ENCODE measurements at places on chromosomes 3 and 15.

- no peak for DNase-seq
Observed at GRCh38 chr3:72265256-72266015, 480.5 kb upstream of the PROK2 start.

GRCh38 chr15:70411143-70411863 lies 313.6 kb upstream of the TLE3 start:
- DNase-seq, result no peak

GRCh38 chr3:49158792-49159191 lies 7.3 kb downstream of the CCDC71 start:
- no peak for DNase-seq

GRCh38 chr3:157082305-157082982 lies 77.5 kb downstream of the CCNL1 start:
- no peak for DNase-seq

DNA sequence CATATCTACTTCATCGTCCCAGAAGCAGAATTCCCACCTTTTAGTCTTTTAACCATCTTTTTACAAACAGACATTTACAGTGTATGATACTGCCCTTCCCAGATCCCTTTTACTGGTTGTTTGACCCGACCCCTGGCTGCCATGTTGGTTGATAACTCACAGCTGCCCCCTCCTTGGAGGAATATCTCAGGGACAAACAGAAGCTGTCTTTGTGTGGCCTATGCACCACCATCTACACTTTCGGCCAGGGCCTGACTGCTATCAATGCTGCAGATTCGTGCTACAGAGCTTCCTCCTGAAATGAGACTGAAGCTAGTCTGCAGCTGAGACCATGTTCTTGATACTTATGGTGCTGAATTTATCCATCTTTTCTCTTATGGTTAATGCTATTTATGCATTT lies 6.6 kb upstream of the POLQ start:
- no peak for DNase-seq

DNA sequence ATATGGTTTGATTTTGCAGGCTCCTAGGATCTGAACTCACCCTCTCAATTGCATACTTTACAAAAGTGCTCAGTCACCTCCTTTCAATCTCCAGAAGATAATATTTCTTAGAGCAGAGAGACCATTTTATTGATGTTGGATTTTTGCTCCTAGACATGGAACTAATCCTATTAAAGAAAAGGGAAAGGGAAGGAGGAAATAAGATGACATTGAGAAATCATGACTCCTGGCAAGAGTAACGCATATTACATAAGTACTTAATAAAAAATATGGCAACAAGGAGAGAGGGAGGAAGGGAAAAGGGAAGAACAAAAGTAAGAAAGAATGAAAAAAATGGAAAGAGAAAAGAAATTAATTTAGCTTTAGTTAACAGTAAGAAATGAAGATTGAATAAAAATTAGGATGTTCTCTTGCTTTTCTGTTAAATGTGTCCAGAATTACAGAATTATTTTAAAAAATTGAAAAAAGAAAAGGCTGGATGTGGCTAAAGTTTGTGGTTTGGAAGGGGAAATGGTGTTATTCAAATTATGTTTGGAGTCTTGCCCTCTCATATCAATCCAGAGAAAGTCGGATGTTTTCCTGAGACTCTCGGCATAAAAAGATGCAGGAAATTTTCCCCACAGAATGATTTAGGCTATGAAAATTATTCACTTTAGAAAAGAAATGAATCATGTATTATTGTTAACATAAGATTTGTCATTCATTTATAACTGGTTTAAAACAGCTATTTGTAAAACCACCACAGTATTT lies 474.0 kb downstream of the FGF12 start:
- DNase-seq, result no peak

DNA sequence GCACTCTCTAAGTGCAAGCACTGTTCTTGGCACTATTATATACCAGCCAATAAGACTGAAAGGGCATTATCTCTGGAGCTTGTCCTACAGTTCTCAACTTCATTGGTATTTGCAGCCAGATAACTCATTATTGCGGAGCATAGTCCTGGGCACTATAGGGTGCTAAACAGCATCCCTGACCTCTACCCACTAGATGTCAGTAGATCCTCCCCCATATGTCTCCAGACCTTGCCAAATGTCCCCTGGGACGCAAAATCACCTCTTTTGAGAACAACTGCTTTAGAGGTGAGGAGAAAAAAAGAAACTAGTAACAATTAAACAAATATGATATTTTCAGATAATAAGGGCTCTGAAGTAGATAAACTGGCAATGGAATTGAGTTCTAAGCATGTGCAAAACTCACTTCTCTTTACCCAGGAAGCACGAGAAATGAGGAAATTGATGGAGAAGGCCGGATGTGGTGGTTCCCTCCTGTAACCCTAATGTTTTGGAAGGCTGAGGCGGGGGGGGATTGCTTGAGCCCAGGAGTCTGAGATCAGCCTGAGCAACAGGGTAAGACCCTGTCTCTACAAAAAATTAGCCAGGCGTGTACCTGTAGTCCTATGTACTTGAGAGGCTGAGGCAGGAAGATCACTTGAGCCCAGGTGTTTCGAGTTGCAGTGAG lies 61.4 kb downstream of the FRMD4B start:
- no peak for DNase-seq

DNA sequence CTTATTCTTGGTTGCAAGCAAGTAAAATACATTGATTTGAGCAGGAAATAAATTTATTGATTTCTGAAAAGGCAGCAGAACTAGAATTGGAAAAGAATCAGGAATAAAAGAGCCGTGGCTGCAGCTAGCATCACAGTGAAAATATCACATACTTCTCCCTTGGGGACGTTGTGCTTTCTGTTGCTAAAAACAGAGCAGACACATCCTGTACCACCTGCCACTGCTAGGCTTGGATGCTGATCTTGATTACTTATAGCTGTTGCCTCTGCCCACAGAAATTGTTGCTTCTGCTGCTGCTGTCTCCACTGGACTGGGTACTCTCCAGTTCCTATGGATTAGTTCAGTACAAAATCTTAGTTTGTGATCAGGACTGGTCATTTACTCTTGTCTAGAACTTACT lies 283.8 kb downstream of the C3orf38 start:
- no peak for DNase-seq

DNA sequence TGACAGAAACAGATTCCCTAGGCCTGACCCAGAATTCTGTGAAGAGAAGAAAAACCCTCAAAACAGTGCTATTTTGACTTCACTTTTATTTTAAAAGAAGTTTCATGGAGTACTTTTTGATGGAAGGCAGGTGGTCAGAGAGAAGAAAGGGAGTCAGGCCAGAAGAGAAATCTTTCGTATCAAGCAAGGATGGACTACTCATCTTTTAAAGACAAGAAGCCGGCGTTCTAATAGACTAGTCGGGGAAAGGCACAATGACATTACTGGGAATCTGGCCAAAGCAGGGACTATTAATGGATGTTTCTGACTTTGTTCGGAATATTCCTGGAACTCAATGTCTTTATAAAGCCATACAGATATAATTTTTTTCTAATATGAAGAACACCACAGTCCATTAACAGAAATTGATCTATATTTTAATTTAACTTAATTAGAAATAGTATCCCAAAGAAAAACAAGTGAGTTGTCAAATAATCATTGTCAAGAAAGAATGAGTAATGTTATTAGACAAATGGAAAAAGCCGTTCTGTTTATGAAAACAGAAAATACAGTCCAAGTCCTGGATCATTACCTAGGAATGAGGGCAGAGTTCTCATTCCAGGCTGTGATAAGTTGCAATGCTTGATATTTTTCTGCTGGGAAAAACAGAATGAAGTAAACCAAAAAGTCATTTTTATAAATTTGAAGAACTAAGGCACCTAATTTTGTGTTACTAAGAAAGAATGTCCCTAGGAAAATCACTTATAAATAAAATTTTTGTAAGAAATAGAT lies 23.7 kb upstream of the PCOLCE2 start:
- no peak for DNase-seq

- DNase-seq, result no peak
Observed at GRCh38 chr15:49415149-49415548, 7.9 kb upstream of the FGF7 start.

DNA sequence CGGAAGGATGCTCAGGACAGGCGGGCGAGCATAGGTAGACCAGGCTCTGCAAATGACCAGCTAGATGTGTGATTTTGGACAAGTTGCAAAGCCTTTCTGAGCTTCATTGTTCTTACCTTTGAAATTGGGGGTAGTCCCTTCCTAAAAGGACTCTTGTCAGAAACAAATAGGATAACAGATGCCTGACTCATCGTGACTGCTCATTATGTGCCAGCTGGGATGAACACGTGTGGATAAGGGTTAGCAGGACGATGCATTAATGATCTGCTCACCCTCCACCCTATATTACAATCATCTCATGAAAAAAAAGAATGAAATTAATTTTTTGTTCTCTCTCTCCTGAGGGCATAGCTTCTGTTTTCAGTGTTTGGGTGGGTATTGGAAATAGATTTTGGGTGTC lies 223.4 kb downstream of the NR2F2 start:
- no peak for DNase-seq

DNA sequence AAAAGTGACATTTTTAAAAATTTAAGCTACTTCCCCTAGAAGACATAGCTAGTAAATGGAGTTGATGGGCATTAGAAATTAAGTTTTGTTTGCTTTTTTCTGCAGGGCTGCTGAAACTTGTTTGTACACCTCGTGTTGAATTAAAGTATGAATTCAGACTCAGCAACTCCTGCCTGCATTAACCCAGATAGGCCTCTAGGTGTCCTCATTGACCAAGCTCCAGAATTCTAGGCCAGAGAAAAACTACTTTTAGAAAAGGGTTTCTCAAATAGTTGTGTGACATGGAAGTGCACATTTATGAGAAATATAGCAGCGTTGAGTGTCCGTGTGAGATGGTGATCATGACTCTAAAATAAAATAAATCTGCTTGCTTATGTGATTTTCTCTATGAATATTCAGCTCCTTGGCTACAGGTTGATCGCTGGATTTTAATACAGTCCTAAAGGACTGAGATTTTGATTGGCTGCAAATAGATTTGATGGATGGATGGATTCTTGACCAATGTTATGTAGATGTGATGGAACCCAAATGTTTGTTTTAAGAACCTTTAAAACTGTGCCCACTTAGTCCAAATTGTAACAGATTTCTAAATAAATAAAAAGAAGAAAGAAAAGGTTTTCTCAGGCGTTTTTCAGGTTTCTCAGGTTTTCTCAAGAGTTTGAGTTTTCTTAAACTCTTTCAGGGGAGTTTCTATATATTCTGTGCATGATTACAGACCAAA lies 39.4 kb upstream of the LMOD3 start:
- DNase-seq, result no peak

GRCh38 chr3:56383092-56383491 lies 85.2 kb downstream of the ERC2 start:
- DNase-seq, result no peak

DNA sequence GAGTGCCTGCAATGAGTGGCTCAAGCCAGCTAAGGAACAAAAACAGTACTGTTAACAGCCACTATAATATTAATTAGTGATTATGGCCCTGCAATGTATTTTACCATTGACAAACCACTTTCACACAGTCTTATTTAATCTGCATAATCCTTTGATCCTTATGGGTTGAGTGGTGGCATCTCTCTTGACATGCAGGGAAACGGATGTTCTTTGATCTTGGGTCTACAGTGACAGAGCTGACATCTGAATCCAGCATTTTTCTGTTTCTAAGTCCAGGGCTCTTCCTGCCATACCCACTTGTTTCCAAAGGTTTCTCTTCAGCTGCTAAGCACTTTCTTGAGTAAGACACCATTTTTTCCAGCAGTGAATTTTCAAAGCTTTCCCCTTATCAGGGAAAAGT lies 277.7 kb upstream of the ROPN1 start:
- no peak for DNase-seq

- no peak for DNase-seq
Observed at GRCh38 chr15:80081390-80081789, 21.9 kb downstream of the ZFAND6 start.

DNA sequence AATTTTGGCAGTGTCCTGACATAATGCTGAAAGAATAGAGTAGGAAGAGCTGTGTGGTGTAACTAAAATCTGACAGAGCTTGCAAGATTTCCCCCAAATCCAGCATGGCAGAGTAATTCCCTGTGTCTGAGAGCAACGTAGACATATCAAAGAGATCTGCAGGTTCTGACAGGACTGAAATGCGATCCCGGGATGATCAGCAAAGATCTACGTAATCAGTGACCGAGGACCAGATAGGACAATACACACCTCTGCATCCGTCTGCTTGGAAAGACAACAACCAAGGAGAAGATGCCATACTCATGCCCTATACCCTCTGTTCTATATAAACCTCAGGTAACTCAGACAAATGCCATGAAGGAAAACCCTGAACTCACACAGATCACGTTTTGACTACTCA lies 26.6 kb upstream of the SYNPR start:
- DNase-seq, result no peak

DNA sequence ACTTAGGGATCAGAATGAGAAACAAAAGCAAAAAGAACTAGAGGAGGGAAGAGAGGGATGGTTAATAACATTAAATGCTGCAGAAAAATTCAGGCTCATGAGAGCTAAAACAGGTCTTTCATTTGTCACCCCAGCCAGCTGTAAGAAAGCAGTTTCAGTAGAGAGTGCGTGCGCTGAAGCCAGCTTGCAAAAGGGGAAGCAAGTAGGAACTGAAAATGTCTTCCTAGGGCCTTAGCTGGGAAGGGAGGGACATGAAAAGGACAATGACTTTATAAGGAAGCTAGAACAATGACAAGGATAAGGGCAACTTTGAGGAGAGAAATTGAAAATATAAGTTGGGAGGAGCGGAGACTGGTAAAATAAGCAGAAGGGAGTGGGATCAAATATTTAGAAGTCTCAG lies 3.1 kb downstream of the CIAO2A start:
- no peak for DNase-seq

GRCh38 chr3:188196232-188196990 lies 42.5 kb downstream of the LPP start:
- no peak for DNase-seq

DNA sequence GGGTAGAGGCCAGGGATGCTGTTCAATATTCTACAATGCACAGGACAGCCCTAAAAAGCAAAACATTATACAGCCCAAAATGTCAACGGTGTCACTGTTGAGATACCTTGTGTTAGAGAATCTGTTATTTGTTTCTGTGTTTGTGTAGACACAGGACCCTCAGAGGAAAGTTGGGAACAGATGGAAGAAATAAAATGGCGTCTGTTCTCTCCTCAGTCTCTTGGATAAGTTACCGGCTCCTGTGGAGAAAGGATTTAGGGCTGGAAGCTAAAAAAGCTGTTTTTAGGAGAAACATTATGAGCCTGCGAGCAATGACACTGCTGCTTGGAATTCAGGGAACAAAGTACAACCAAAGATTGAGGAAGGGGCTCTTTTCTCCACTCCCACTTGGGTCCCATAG lies 688.6 kb upstream of the ZNF385D start:
- no peak for DNase-seq

GRCh38 chr3:18660059-18660458 lies 234.9 kb upstream of the SATB1 start:
- no peak for DNase-seq
